ENCODE measurements at places on chromosomes 16 and 17.

- no peak for DNase-seq
Measured at GRCh38 chr16:66925322-66925840, at the start of gene RRAD. Gene RRAD (minus strand): TSS chr16:66925535. CDS start chr16:66925179, 356 bp downstream.

GRCh38 chr16:49460786-49461470, 87.3 kb downstream of the C16orf78 start:
- no peak for DNase-seq

- no peak for DNase-seq
Measured at GRCh38 chr16:57335366-57335765, 23.2 kb upstream of the CCL22 start.

- peak; percentile 10 for DNase-seq
Measured at GRCh38 chr17:5562661-5563360, 21.5 kb downstream of the NLRP1 start.

DNA sequence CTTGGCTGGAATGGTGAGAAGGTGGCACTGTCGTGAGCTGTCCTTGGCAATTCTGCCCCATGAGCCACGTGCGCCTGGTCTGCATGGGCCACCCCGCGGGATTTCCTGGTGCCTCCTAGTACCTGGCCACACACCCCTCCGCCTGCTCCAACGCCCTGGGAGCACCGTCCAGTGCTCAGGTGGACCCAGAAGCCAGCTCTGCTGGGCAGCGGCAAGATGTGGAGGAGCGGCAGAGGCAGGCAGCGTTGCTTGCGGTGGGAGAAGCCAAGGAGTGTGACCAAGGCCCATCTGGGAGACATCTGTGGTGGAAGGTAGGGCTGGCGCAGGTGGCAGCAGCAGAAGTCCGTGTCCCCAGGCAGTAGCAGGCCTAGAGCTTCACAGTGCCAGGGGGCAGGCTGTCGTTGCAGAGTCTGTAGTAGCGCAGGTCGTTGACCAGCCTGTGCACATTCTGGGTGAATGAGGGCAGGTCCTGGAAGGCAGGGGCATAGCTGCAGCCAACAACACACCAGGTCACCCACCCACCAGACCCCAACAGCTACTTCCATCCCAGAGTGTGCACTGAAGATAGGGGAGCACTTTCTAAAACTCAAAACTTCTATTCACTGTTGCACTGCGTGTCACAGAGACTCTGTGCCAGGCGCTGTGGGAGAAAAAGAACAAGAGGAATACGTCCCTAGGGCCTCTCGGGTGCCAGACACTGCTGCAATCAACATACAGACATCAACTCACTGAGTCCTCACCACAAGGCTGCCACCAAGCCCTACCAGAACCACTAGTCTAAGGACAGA, 34.9 kb upstream of the GSG1L start:
- DNase-seq = no peak

DNA sequence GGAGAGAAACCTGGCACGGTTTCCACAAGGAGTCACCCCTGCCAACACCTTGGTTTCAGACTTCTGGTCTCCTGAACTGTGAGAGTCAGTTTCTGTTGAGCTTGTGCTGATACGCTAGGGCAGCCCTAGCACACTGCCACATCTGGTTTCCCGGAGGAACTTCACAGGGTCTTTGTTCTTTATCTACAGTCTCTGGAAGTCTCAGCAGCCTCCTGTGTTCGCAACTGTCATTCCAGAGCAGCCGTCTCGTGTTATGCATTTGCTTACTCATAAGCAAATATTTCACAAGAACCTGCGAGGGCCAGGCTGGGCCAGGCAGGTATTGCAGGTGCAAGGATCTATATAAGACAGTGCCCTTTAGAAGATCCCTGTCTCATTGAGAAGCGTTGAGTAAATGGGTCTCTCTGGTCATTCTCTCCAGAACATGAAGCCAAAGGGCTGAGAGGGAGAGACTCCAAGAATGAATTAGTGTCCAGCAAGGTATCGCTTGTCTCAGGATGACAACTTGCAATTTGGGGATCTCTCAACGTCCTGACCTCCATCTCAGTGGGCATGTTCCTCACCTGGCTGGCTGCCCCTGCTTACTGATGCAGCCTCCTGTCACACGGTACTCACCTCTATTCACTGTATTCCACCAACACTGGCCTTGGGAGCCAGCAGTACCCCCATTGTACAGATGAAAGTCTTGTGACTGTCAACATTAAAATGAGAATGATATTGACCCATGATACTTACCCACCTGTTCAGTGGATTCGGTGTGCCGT, 141.2 kb downstream of the WWOX start:
- no peak for DNase-seq

GRCh38 chr16:88773812-88774291, 11.2 kb downstream of the PIEZO1 start:
- DNase-seq = no peak

DNA sequence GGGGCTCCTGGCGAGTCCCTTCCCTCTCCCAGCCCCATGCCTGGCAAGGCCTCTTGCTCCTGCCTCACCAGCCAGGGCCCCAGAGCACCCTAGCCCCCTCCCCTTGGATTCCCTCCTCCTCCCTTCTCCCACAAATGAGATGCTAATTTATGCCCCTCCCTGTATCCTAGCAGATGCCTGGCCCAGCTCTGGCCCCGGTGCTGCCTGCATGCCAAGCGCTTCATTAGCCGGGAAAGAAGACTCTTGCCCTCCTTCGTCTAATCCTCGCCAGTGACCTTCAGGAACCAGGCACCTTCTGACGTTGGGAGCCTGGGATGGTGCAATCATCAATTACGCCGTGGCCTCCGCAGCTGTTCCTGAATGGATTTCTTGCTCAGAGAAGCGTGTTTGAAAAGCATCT, 127.8 kb downstream of the SDK2 start:
- no peak for DNase-seq

- DNase-seq = peak; percentile 68
Measured at GRCh38 chr16:30526137-30526822, at the start of gene ZNF768. Gene ZNF768 (minus strand): TSS chr16:30526566. CDS start chr16:30526413, 153 bp downstream.

DNA sequence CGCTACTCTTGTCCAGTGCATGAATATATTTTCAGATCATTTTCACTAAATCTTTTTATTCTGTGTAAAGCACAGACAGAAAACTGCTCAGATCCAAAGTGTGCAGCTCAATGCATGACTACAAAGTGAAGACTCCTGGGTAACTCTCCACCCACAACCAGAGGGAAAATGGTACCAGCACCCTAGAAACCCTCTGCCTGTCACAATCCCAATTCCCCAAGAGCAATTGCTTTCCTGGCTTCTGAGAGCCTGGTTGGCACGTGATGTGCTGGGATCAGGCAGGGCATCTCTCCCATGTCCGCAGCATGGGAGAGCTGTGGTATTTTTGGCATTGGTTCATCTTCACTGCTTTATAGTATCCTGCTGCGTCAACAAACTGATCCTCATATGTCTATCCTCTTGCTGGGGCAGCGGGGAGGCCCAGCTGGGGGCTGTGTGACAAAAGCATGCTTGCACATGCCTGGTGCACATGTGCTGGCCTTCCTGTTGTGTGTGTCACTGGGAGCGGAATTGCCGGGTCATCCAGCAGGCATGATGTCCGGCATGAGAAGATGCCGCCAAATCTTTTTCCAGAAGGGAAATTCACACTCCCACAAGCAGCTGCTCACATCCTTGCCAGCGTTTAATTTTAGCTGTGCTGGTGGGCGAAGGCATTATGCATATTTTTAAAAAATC, 278.9 kb upstream of the FOXF1 start:
- no peak for DNase-seq

GRCh38 chr16:15034266-15035162, 21.4 kb downstream of the NTAN1 start:
- DNase-seq = no peak

DNA sequence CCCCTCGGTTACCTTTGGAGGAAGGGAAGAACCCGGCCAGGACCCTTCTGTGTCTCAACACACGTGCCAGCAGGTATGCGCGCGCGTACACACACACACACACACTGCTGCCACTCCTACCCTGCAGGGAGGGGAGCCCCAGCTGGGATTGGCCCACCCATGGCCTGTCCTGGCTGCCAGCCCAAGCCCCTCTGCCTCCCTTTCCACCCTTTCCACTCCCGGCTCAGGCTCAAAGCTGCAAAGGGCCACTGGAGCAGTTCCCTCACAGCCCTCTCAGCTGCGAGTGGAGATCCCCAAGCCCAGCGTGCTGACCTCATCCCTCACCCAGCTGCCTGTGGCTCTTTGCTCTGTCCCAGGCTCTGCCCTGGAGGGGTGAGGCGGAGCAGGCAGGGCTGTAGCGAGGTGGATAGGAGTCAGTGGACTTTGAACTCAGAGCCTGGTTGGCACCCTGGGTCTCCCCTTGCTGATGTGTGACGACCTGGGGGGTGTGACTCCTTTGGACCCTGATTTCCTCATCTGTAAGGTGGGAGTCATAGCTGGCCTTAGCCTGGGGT, 14.5 kb downstream of the KIF19 start:
- DNase-seq = no peak

DNA sequence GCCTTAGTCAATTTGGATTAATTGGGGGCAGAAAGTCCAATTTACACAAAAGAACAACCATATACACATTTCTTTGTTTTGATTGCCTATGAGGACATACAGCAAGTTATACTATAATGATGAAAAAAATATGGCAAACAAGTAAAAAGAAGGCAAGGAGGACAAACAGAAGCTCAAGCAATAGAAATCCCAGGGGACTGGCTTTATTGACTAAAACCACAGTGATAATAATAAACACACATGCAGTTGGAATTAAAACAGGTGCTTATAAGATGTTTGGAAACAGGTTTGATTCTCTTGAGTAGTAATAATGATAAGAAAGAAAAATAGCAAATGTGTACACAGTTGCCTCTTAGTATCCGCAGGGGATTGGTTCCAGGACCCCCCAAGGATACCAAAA, 176.4 kb downstream of the SHISA9 start:
- no peak for DNase-seq

DNA sequence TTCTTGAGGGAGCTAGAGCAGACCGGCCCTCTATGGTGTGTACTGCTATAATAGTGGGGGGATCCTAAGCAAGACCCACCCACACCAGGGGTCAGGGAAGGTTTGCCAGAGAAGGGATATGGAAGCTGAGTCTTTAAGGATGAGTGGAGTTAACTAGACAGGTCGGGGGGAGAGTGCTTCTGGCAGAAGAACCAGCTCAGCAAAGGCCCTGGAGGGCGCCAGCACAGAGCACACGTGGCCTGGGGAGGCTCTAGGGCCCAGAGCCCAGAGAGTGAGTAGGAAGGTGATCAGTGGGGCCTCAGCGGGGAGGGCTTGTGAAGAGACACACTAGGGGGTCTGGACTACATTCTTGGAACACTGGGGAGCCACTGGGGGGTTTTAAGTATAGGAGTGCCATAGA, 21.1 kb downstream of the NGFR start:
- DNase-seq = no peak

DNA sequence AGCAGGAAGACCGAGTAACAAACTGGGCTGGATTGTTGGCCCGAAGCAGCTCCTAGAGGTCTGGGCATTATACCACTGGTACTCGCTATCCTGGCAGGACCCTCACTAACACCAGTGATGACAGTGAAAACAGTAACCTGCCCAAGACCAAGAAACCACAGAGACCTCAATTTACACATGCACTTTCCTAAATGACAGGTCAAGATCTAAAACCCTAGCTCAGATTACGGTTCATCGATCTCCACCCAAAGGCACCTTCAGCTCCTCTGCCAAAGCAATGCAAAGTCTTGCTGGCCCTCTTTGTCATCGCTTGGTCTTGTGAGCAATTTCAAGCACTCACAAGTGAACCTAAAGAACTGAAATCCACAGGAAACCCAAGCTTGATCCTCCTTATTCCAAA, 1.5 kb downstream of the PIP4K2B start:
- DNase-seq = no peak

GRCh38 chr16:87956098-87956364, 4.8 kb downstream of the BANP start:
- no peak for DNase-seq

DNA sequence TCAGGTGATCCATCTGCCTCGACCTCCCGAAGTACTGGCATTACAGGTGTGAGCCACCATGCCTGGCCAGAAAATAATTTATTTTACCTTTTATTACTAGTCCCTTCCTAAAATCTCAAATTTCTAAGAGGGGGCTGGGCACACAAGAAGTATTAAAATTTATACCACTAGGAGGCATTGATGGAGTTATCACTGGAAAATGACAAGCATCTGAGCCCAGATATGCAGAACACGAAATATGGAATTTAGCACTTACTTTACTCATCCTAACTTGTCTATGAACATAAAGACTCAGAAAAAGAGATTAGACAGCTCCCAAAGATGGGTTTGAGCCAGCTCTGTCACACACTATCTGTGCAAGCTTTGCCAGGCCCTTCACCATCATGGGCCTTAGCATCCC, 46.4 kb downstream of the STAT5A start:
- DNase-seq = peak; percentile 54

GRCh38 chr16:84498223-84498610, 6.2 kb downstream of the MEAK7 start:
- DNase-seq = no peak

GRCh38 chr17:82458885-82459424, 414 bp downstream of the NARF start:
- peak; percentile 61 for DNase-seq

DNA sequence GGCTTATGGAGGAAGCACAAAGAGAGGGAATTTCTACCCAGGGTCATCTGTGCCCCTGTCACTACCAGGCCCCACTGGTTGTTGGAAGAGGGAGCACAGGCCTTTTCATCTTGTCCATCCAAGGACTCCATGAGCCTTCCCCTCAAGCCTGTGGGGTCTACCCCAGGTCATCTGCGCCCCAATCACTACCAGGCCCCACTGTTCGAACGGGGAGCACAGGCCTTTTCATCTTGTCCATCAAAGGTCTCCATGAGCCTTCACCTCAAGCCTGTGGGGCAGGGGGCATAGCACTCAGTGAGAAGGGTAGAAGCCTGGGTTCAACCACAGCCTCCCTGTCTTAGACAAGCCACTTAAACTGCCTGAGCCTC, 101.5 kb upstream of the CDH5 start:
- no peak for DNase-seq

DNA sequence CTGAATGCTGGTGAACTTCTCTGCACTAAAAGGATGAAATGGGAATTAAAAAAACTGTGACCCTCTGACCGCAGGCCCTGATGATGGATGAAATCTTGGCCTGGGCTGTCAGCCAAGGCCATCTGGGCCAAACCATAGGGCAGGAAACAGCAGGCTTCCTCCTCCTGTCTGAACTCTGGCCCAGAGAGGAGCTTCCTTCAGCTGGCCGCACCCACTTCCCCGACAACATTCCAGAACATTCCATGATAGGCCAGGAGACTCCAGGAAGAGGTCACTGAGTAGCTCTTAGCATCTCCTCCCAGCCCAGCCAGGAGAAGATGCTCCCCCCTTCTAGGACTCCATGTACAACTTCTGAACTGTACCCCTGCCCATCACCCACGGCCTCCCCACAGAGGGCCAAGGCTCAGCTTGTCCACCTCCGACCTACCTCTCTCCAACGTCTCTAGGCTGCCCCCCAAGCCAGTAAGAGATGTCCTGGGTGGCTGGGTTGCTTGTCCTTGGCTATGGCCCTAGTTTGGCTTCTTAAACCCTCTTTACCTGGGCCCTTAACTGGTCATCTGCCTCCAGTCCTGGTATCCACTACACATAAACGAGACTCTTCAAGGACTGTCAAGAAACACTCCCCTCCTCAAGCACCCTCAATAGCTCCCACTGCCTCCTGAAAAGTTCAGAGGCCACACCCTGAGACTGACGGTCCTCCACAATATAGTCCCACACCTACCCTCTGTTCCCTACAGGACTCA, 1.7 kb downstream of the RPH3AL start:
- no peak for DNase-seq
